Pulmonary artery endothelial cell (primary cell): ENCODE measurements at places on chromosomes 2 and 18. TPM values are rescaled to one million over a fixed set of nuclear protein-coding genes. Genes with fewer than 3 reads are reported as not detected.

Gene HNMT
- total RNA-seq, result 9.2 and 11.3 TPM in 2 replicates

Gene ACTG2
- total RNA-seq, result not detected in 2 replicates

DNA sequence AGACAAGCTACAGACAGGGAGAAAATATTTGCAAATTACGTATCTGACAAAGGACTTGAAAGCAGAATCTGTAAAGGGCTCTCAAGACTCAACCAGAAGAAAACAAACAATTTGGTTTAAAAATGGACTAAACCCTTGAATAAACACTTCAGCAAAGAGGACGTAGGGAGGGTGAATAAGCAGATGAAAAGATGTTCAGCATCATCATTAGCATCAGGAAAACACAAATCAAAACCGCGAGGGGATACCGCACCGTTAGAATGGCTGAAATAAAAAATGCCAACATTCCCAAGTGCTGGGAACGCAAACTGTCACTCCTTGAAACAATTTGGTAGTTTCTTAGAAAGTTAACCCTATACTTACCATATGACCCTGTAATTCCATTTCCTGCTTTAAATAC, 136.7 kb downstream of the MBP start:
- no peak for DNase-seq

DNA sequence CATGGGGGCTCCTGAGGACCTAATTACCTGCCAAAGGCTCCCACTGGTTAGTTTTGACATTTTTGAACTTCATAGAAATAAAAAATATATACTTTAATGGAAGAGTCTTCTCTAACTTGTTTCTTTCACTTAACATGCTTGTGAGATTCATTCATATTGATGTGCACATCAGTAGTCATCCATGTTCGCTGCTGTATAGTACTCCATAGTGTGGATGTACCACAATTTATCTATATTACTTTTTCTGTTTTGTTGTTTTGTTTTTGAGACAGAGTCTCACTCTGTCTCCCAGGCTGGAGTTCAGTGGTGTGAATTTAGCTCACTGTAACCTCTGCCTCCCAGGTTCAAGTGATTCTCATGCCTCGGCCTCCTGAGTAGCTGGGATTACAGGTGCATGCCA, 22.8 kb upstream of the EMILIN2 start:
- no peak for DNase-seq

DNA sequence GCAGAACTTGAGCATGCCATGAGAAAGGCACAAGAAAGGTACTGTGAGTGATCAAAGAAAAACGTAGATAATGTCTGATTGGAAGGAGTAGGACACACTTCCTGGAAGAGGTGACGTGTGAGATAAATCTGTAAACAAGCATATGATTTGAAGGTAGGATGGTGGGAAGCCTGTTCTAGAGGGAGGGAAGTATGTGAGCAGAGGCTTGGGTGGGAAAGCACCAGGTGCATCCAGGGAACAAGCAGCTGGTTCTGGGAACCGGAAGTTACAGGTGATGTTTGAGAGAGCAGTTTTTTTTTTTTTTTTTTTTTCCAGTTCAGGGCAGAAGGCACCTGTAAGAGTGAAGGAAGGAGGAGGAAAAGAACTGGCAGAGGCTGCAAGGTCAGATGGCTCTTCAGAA, 116.6 kb upstream of the EFEMP1 start:
- no peak for DNase-seq

Gene KCNG2
- total RNA-seq, result not detected in 2 replicates

- no peak for DNase-seq
These were observed 18.1 kb upstream of the ROCK1 start for GRCh38 chr18:21129566-21130216.

Gene STAT4
- 0.13 and 0.56 TPM in 2 replicates for total RNA-seq

DNA sequence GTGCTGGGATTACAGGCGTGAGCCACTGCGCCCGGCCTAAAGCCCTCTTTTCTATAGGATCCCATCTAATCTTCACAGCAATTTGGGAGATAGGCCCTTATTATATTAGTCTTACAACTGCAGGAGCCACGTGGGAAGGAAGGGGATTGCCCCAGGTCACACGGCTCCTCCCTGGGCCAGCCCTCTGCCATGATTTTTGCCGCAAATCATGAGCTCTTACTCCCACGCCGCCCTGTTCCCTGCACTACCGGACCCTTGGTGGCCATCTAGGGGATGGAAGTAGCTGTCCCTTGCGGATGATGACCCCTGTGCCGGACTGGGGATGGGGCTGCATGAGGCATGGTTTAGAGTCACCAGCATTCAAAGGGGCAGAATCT, 28.4 kb upstream of the PTMA start:
- DNase-seq, result no peak

GRCh38 chr2:26500406-26500805, 22.5 kb upstream of the OTOF start:
- DNase-seq, result no peak

DNA sequence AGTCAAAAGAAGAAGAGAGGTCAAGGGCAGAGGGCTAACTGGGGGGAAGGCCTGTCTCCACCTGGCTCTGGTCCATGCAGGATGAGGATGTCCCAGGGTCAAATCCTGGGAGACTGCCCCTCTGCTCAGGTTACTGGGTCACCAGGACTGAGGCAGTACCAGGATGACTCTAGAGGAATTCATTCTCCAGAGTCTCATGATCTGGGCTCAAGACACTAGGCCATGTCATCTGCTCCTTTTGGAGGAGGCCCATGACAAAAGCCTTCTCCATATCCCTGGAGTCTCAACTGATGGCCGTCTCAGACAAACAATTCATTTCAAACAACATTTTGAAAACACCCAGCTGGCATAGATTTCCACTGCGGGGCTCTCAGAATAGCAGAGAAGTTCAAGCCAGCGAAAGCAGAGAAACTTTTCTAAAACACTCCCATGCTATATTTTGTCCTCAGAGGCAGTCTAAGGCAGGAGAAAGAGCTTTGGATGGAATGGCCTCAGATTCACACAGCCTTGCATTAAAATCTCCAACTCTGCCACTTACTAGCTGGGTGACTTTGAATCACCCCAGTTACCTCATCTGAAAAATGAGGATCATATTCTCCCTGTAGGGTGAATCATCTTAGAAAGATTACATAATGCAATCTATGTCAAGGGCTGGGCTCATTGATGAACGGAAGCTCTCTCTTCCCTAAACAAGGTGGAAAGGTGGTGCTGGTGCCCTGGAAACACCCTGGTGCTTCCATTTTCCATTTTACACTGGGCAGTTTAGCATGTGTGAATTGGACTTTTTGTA, 48.8 kb upstream of the LCLAT1 start:
- no peak for DNase-seq

Gene TTN
- 0.95 and 2.7 TPM in 2 replicates for total RNA-seq

GRCh38 chr2:152415796-152416195, 80.8 kb downstream of the FMNL2 start:
- no peak for DNase-seq

GRCh38 chr2:54704688-54705605, 18.5 kb upstream of the EML6 start:
- DNase-seq, result no peak

- no peak for DNase-seq
These were observed 49.4 kb downstream of the TNFRSF11A start for GRCh38 chr18:62374410-62374965.

GRCh38 chr2:119231975-119232665, 8.5 kb downstream of the STEAP3 start:
- DNase-seq, result no peak

GRCh38 chr18:47036298-47036874, 965 bp upstream of the ELOA2 start:
- DNase-seq, result no peak

Gene TMEM200C
- total RNA-seq, result not detected in 2 replicates

- no peak for DNase-seq
These were observed 39.9 kb downstream of the PLEKHB2 start for GRCh38 chr2:131145040-131145439.

Gene ZSCAN30
- 11.3 and 11.9 TPM in 2 replicates for total RNA-seq

GRCh38 chr2:38532366-38532765, 70.4 kb downstream of the HNRNPLL start:
- DNase-seq, result no peak

Gene VAMP8
- 14.6 and 19.2 TPM in 2 replicates for total RNA-seq

DNA sequence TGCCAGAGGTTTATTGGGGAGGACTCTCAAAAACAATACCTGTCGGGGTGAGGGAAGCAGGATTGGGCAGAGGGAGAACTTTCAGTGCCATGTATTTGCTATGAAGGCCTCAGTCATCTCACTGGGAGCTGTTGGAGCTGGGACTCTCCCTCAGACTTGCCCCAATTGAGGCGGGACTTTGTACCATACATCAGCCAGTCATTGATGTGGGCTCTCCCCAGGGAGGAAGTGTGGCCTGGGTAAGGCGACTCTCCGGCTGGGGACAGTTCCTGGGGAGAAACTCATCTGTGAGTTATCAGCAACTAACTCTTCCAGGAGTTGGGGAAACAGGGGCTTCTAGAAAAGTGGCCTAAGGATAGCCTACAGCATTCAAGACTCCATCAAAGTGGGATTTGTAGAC, 66.5 kb downstream of the FTCDNL1 start:
- no peak for DNase-seq
